ENCODE measurements at places on chromosomes 5 and 9. TPM values are rescaled to one million over a fixed set of nuclear protein-coding genes. Genes with fewer than 3 reads are reported as not detected.

GRCh38 chr5:122464191-122464590 is 152.2 kb downstream of the SNCAIP start:
- no peak for DNase-seq

DNA sequence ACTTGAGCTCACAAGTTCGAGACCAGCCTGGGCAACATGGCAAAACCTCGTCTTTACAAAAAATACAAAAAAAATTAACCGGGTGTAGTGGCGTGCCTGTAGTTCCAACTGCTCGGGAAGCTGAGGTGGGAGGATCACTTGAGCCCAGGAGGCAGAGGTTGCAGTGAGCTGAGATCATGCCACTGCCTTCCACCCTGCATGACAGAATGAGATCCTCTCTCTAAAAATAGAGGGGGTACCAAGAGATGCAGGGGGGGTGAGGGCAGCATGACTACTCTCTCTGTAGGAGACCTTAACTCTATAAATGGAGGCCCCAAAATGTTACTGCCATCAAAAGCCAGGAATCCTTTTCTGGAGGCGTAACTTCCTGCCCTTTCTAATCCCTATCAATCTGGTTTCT is 243.9 kb downstream of the DOCK8 start:
- no peak for DNase-seq

Gene FCN2
- not detected for total RNA-seq

GRCh38 chr5:77847814-77848290 is 71.7 kb upstream of the TBCA start:
- DNase-seq = no peak

DNA sequence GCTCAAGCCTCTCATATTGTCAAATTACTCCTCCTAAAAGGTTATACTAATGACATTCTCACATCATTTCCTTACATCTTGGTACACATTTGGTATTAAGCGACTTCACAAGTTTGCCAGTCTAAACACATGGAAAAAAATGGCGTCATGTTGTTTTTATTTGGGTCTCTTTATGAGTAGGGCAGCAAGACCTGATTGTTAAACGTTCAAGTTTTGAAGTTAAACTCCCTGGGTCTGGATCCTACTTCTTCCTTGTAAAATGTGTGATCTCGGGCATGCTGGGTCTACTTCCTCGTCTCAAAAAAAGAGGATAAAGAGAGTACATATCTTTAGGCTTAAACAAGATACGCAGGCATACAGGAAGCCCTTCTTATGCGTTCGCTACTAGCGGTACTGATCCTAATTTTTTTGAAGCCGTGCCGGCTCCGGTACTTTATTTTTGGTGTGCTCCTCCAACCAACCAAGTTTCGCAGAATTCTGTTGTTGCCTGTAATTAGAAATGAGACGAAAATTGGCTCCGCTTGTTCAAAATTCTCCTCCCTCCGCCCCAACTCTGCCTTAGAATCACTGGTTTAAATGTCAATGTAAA is 596 bp upstream of the CDC37L1 start:
- DNase-seq = peak; percentile 26

Gene TTC16
- total RNA-seq = not detected

Gene ELAVL2
- 1.1 TPM for total RNA-seq

Gene C5orf52
- total RNA-seq = not detected

DNA sequence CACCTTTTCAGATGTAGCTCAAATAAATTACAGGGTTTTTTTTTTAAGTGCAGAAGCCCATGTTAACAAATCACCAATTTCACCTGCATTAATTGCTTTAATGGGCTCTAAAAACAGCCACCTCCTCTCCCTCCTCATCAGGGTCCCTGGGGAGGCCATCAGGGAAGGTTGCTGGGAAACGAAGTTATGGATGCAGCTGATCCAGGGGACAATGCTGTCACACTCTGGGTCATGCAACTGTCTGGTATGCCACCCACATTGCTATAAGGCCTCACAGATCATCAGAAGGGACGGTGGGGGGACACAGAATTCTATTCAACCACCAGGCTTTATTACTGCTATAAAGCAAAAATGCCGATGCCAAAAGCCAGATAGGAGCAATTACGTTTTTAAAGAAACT is 9.3 kb downstream of the WHRN start:
- DNase-seq = no peak

Gene ITGA1
- 74.6 TPM for total RNA-seq

Data from RPMI7951 (cell line).